Mesothelial cell of epicardium (in vitro differentiated cells): ENCODE measurements at places on chromosomes 12 and 14. TPM values are rescaled to one million over a fixed set of nuclear protein-coding genes. Genes with fewer than 3 reads are reported as not detected.

- peak overlapping the region; percentile 16 for H3K27ac ChIP-seq
- peaks cover 30% of the 10 kb centered on the region for H3K4me1 ChIP-seq
- H3K27me3 ChIP-seq: peaks cover 24% of the 10 kb centered on the region
- H3K4me3 ChIP-seq: peak overlapping the region; percentile 92
- peak; percentile 47 for DNase-seq
- H3K36me3 ChIP-seq: no peaks in the 10 kb centered on the region
Measured at GRCh38 chr12:118371321-118372282, 1.1 kb downstream of the TAOK3 start.

- H3K27ac ChIP-seq: peak overlapping the region; percentile 55
- H3K27me3 ChIP-seq: no peaks in the 10 kb centered on the region
- H3K4me1 ChIP-seq: peaks cover 50% of the 10 kb centered on the region
- no peak for DNase-seq
- H3K4me3 ChIP-seq: no peak overlapping the region
- H3K36me3 ChIP-seq: peaks cover 13% of the 10 kb centered on the region
Measured at GRCh38 chr12:67280572-67280971, 11.4 kb downstream of the CAND1 start.

TMEM132C gene
- total RNA-seq: 24.2 to 26.0 TPM (median 25.5 TPM) in 3 replicates

GRCh38 chr12:54526812-54527630 is 22.4 kb upstream of the PDE1B start:
- no peak overlapping the region for H3K27ac ChIP-seq
- H3K27me3 ChIP-seq: peaks cover 80% of the 10 kb centered on the region
- peak; percentile 61 for DNase-seq
- no peak overlapping the region for H3K4me3 ChIP-seq
- H3K4me1 ChIP-seq: no peaks in the 10 kb centered on the region

- peaks cover 66% of the 10 kb centered on the region for H3K27me3 ChIP-seq
- no peak overlapping the region for H3K4me3 ChIP-seq
- H3K4me1 ChIP-seq: no peaks in the 10 kb centered on the region
- no peak overlapping the region for H3K27ac ChIP-seq
Measured at GRCh38 chr12:117567644-117568216, 206.3 kb upstream of the NOS1 start.

GRCh38 chr14:91649930-91650329 is 82.0 kb downstream of the CATSPERB start:
- no peak overlapping the region for H3K27ac ChIP-seq
- H3K4me3 ChIP-seq: no peak overlapping the region
- no peaks in the 10 kb centered on the region for H3K4me1 ChIP-seq
- no peaks in the 10 kb centered on the region for H3K27me3 ChIP-seq
- no peak for DNase-seq
- no peaks in the 10 kb centered on the region for H3K36me3 ChIP-seq

- peak overlapping the region; percentile 59 for H3K4me3 ChIP-seq
- no peak for DNase-seq
- H3K27ac ChIP-seq: no peak overlapping the region
- peaks cover 88% of the 10 kb centered on the region for H3K27me3 ChIP-seq
- no peaks in the 10 kb centered on the region for H3K36me3 ChIP-seq
Measured at GRCh38 chr12:46832130-46832704, 6.4 kb upstream of the SLC38A4 start.

DNA sequence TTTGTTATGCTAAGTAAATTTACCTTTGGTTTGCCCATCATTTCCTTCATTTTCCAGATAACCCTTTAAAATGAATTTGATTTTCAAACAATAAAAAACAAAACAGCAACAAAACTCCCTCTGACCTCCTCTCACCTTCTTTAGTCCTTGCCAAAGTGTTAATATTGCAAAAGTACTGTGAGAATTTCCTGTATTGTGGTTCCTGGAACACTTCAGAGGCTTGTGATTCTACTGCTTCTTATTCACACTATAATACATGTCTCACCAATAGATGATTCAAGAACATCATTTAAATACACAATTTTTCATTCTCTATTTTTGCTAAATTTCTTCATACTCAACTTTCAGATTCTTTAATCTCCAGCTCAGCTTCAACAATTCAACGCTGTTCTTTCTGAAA is at the start of gene KLRD1:
Gene KLRD1 (plus strand): TSS at position 241 of the 400 bp plus-strand sequence. CDS start 208 bp downstream, outside the sequence.
- no peak within 1 kb of the TSS for H3K4me3 ChIP-seq
- no peaks in the 10 kb centered on the region for H3K27me3 ChIP-seq
- no peak for DNase-seq
- no peak within 1 kb of the TSS for H3K27ac ChIP-seq
- H3K4me1 ChIP-seq: no peaks in the 10 kb centered on the region

GRCh38 chr14:97827746-97828145 is 1030.6 kb downstream of the VRK1 start:
- no peaks in the 10 kb centered on the region for H3K36me3 ChIP-seq
- H3K27ac ChIP-seq: no peak overlapping the region
- no peak for DNase-seq
- peaks cover 24% of the 10 kb centered on the region for H3K27me3 ChIP-seq
- H3K4me1 ChIP-seq: no peaks in the 10 kb centered on the region

- no peak for DNase-seq
- H3K27me3 ChIP-seq: peaks cover 51% of the 10 kb centered on the region
- H3K4me1 ChIP-seq: no peaks in the 10 kb centered on the region
- no peaks in the 10 kb centered on the region for H3K36me3 ChIP-seq
Measured at GRCh38 chr14:21921453-21921852, 247.8 kb upstream of the OR4E1 start.

DNA sequence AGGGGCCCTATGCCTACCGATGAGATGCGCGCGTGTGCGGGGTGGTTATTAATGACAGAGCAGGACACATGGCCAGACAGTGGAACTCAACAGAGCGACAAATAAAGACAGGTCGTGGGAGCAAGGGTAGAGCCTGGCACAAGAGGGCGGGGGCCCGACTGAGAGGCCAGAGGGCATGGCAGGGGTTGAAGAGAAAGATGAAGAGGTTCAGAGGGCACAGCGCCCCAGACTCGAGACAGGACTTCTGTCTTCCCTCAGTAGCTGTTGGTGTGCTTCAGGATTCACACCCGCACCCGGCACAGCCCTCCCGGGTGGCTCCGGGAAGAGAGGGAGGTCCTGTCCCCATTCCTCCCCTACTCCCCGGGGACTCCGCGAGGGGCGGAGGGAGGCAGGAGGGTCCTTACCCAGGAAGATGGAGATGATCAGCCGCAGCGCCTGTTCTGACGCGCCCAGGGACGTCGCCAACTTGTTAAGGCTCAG is 366 bp downstream of the LPCAT3 start:
- DNase-seq: no peak
- H3K27ac ChIP-seq: peak overlapping the region; percentile 85
- H3K27me3 ChIP-seq: no peaks in the 10 kb centered on the region
- peak overlapping the region; percentile 87 for H3K4me3 ChIP-seq
- H3K4me1 ChIP-seq: peaks cover 26% of the 10 kb centered on the region
- H3K36me3 ChIP-seq: no peaks in the 10 kb centered on the region

GRCh38 chr12:108065069-108065468 is 64.0 kb upstream of the WSCD2 start:
- no peaks in the 10 kb centered on the region for H3K36me3 ChIP-seq
- no peak for DNase-seq
- no peak overlapping the region for H3K27ac ChIP-seq
- no peaks in the 10 kb centered on the region for H3K4me1 ChIP-seq
- no peak overlapping the region for H3K4me3 ChIP-seq
